Activated CD4-positive, alpha-beta T cell treated with anti-CD3 and anti-CD28 coated beads, Interleukin-2, amount 50 U/mL, for 4 hours (primary cell): ENCODE measurements at places on chromosomes 4 and X.

GRCh38 chr4:54473798-54474197 is 184.0 kb upstream of the KIT start:
- no peak for DNase-seq

GRCh38 chrX:133771086-133771646 is 214.2 kb downstream of the GPC3 start:
- no peak for DNase-seq

DNA sequence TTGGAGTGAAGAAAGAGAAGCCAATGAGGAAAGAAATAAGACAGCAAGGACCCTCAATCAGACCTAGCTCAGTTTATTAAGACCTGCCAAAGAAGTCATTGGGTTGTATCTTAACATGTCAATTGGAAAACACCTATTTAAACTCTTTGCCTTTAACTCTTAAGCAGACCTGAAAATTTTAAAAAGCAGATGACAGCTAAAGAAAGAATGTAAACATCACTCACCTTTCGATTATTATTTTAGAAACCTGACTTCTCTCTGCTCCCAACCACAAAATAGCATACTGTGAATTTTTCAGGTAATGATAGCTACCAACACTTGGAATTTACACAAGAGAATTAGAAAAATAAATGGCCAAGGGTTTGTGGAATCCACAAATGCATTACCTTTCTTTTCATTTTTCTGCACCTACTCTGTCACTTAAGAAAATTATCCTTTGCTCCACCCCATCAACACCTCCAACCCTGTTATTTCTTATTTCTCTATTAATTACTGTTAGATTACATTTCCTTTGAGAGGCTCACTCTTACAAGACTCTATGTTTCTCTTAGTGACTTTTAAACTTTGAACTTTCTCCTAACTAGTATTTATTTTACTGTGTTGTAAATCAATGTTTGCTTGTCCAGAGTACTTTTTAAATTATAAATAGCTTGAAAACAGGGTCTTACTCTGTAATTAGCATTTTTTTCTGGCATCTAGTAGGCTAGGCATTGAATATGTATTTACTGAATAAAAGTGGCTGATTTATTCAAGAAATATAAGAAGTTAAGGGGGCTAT is 765 bp upstream of the SULT1E1 start:
- DNase-seq = no peak

DNA sequence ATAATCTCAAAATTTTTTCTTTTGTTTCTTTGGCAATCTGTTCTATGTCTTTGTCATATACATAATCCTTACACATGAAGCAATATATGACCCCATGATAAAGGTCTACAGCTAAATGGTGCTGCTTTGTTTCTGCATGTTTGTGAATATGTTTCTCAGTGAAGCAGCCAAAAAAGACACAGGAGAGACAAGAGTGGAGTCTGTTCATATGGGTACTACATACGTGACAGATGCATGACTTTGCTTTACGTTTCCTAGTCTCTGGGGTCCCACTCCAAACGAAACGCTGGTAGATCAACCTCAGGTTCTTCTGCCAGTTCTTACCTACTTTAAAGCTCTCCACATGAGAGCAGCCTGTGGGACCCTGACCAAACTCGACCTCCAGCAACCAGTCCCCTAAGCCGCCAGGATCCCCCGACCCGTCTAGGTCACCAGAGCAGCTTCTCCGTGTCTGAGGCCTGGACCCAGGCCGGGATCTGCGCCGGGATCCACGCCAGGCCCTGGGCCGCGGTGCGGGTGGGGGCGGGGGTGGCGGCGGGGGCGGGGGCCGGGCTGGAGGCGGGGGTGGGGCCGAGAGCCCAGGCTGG is 1.5 kb downstream of the USP51 start:
- no peak for DNase-seq

GRCh38 chrX:9369802-9370291 is 95.0 kb upstream of the TBL1X start:
- no peak for DNase-seq

- DNase-seq = no peak
These were observed 101.8 kb downstream of the ANXA5 start for GRCh38 chr4:121594796-121595526.

DNA sequence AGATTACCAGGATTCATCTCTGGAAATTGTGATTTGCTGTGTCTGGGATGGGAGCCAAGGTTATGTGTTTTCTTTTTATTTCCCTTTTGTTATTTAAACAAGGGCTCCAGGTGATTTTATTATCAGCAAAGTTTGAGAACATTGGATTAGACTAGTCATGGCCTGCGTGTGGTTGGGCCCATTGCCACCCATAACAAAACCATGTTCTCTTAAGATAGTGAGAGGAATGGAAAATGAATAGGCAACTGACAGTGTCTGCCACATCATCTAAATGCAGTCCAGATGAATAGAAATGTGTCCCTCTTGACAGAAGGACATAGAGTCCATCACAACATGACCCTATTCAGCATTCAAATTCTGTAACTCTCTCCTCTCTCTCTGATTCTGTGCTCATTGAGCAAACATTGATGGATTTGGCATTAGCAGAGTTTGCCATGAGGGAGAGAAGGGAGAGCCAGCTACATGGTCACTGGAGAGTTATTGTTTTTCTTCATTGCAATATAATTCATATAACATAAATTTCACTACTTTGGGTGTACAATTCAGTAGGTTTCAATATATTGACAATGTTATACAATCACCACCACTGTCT is 11.7 kb downstream of the XK start:
- no peak for DNase-seq

DNA sequence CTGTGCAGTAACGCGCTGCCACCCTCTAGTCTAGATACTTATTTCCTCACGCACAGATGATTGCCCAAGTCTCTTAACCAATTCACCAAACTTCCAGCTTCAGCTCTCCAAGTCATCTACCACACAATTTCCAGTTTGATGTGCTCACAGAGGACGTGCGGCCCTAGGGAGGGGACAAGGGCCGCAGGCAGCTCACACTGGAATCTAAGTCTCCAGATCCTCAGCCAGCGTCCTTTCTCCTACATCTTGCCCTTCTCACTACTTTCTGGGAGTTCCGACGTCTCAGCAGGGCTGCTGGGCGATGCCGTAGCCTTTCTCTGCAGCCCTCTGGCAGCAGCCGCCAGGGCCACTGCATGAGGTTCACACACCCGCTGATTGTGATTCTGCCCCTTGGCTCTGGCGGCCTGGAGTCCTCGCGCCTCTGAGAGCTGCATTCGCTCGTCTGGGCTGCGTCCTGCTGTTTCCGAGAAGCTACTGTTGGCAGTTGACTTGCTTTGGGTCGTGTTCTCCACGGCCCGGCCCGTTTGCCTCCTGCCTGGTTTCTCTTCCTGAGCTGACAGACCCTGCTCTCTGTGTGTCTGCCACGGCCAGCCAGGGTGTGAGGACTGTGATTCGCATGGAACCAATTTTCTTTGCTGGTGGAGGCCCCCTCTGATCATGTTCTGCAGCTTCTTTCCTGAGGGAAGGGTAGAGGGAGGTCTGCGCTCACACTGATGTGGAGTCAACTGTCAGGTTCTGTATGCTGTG is 14.1 kb upstream of the TMEM131L start:
- DNase-seq = no peak

DNA sequence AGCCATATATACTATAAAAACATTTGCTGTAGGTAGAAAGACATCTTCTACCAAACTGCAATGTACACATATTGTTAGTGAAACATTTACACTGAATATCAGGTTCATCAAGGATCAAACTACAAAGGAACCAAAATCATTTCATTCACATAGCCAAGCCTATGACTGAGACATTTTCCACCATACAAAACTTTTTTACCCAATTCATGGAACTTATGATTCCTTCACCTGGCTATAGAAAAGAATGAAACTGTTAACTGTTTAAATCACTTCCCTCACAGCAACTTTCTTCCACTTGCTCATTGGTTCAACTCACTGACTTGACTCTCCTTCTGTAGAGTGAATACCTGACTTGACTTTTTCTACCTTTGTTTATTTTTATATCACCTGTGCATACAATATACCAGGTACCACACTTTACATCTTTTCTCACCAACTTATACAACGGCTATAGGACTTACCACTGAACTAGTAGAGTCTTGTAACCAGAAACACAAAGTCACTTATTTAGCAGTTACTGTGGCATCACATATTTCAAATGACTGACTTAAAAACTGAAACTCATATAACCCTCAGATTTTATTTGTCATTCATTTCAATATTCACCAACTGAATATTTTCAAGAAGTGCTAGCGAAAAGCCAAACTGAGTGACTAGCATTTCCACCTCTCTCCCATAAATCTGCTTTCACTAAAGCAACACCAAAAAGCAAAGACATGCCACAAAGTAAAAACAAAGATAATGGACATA is 30.9 kb downstream of the CAMK2D start:
- no peak for DNase-seq

GRCh38 chrX:76509775-76510174 is 82.3 kb downstream of the MAGEE1 start:
- no peak for DNase-seq

DNA sequence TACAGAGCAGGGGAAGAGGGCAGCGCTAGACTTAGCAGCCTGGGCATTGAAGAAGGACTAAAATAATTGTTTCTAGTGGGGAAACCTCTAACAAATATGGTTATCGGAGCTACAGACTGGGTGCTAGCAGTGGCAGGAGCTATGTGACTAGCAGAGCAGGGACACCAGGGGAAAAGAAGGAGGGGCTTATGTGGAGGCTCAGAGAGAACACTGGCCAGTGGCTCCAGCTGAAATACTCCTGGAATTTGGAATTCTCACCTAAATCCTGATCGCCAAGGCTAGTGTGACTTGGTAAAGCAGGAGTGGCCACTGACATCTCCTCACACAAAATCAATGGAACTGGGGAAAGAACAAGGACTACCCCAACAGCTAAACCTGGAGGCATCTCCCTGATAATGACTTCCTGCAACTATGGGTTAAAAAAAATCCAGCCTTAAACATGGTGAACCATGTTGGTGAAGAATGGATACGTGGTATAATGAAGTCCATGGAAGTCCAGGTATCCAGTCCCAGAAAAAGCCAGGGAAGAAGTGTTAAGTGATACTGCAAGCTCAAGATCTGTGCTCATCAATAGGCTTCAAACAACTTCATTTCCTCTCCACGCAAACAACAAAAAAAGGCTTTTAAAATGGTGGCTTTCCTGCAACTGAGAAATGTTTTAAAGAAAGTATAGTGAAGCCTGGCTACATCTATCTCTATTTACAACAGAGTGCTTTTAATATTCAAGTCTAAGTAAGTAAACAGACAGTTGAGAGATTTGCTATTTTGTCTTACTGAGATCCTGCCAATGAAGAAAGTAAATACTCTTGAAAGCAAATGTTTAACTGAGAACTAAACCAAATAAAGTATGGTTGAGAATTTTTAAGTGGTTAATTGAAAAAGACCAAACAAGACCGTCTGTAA is 1.8 kb downstream of the TAPT1 start:
- DNase-seq = no peak

DNA sequence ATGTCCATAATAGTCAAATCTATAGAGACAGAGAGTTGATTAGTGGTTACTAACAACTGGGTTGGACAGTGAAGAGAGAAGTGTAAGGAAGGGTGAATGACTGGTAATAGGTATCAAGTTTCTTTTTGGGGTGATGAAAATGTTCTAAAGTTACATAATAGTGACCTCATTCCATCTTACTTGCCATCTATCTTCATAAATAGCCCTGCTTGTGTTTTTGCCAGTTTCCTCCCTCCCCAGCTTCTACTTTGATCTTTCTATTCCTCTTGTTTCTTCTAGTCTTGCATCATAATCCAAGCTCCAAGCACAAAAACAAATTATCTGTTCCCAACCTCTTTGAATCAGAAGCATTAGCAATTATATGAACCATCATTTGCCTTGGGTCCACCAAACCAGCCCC is 40.2 kb upstream of the TET2 start:
- DNase-seq = no peak

DNA sequence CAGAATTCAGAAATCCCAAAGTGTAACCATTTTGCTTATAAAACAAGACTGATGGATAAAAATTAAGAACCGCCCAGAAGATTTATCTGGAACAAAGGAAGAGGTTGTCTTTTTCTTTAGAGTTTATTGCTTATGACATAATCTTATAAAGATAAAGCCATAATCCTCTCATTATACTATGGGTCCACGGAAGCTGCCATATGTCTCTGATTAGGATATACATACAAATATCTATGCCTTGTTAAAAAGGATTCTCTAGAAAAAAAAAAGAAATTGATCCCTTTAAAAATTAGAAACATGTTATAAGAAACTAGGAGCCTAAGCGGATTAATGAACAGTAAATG is 70.5 kb downstream of the RELL1 start:
- no peak for DNase-seq

DNA sequence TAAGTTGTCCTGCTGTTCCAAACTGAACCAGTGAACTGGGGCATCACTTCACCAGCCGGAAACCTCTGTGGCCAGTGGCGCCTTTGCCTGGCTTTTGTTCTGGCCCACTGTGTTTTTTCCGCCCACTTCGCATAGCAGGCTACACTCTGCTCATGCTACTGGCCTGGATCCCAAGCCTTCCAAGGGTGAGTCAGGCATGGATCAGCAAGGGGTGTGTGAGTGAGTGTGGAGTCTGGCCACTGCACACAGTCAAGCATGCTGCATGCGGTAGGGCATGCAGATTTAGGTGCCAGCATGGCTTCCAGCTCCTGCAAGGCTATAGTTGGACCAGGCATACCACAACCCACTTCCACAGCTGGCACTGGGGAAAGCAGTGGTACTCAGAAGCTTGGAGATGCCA is 1967.9 kb downstream of the C4orf33 start:
- no peak for DNase-seq

DNA sequence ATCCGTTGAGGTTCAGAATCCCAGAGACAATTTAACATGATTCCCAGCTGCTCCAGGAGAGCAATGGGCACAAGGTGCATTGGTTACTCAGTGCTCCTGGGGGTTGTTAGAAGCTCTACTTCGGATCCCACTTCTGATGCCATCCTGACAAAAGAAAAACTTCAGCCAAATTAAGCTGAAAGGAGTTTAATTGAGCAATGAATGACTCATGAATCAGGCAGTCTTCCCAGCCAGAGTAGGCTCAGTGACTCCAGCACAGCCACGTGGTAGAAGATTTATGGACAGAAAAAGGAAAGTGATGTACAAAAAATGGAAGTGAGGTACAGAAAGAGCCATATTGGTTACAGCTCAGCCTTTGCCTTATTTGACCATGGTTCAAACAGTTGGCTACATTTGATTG is 95.7 kb downstream of the PWWP3B start:
- no peak for DNase-seq

- no peak for DNase-seq
These were observed 596.5 kb downstream of the NLGN4X start for GRCh38 chrX:5632061-5632614.

- DNase-seq = no peak
These were observed 2.7 kb downstream of the PPARGC1A start for GRCh38 chr4:23887173-23887572.

- no peak for DNase-seq
These were observed 97.5 kb downstream of the QDPR start for GRCh38 chr4:17414392-17414791.

DNA sequence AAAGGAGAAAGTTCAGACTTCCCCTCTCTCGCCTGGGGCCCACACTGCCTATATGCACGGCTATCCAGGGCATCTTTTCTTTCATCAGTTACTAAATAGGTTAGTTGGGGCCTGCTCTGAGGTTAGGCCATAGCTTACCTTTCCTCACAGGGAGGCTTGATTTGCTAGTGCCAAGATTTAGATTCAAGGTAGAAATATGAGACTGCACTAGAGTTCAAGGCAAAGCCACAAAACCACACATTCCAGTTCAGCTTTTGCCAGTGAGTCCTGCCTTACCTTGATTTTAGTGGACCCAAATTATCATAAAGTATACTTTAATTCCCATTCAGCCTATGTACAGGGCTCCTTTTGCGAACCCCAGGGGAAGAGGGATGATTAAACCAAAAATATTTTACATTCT is 762.8 kb downstream of the PDHA2 start:
- DNase-seq = no peak
